ENCODE measurements at places on chromosomes 16 and 17.

GRCh38 chr17:32976605-32977004, 15.0 kb upstream of the SPACA3 start:
- no peak for DNase-seq

- DNase-seq = no peak
These were observed 62.2 kb downstream of the SRCIN1 start for GRCh38 chr17:38543403-38544174.

- no peak for DNase-seq
These were observed 115.9 kb downstream of the SEC14L1 start for GRCh38 chr17:77256710-77257109.

DNA sequence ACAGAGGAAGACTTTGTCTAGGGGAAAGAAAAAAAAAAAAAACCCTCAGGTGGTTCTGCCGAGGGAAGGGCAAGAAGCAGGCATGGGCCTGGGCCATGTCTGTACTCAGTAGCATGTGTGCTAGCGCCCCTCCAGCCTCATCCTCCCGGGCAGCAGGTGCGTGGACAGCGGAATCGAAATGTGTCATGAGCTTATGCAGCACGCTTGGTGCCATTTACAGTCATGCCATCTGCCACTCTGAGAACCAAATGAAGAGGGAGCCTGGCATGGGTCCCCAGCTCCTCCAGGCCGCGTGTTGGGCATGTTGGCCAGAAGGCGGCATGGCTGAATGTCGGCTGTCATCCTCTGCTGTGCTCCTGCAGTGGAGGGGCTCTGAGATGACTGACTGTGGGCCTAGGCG, 31.4 kb downstream of the CRAMP1 start:
- DNase-seq = no peak
